ENCODE measurements at places on chromosomes 12 and 14.
A peak's percentile ranks its signal among the peaks of the same experiment; 100 is the strongest.

- no peak for DNase-seq
These were observed 17.3 kb downstream of the KLRK1 start for GRCh38 chr12:10372559-10372958.

- peak; percentile 84 for DNase-seq
These were observed 40.9 kb downstream of the CCDC85C start for GRCh38 chr14:99562856-99563748.

GRCh38 chr14:94074534-94074933, 6.5 kb downstream of the DDX24 start:
- DNase-seq, result no peak

- DNase-seq, result no peak
These were observed 6.8 kb upstream of the YLPM1 start for GRCh38 chr14:74756326-74756725.

DNA sequence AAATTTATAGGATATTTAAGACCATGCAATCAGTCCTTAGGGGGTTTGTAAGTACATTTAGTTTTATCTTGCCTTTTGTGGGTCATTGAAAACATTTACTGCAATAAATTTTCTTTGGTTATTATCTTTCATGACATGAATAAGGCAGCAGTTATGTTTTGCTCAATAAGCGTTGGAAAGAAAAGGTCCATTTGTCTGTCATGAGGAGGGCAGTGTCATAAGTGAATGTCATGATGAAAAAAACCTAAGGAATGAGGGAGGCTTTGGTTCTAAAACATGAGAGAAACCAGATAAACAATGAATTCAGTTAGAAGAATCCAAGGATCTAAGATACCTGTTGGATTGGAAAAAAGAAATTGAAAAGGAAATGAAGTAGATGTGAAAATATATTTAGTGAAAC, 209.4 kb downstream of the NAV3 start:
- no peak for DNase-seq

DNA sequence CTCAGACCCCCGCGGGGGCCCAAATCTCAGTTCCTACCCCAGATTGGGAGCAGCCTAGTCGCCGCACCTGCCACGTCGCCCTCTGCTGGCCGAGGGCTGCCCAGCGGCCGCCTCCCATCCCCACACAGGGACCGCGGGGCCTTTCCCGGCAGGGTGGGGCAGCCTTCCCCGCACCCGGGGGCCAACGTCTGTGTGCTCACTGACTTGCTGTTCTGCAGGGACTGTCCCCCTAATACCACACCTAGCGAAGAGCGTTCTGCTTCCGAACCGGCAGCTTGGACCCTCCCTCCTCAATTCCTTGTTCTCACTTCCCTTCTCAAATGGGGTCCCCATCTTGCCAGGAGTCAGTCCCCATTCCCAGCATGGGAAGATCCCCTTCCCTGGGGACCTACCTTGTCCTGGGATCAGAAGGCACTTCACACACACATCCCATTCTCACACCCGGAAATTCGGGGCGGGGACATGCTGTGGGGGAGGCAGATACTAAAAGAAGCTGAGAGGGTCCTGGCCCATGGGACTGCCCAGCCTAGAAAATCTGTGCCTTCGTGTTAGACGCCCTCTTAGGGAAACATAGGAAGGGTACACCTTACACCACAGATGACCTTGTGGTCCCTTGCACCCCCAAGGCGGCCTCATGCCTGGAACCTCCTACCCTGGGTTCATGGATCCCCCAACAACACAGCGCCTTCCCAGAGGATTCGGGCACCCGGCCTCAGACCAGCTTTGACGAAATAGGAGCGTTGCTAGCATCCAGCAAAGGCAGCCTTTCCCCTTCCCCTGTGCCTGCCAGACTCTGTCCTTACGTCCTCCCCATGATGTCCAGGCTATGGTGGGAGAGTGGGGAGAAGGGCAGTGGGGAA, 16.4 kb downstream of the ACVRL1 start:
- peak; percentile 83 for DNase-seq

- DNase-seq, result peak; percentile 65
These were observed at the start of gene ANKRD33 for GRCh38 chr12:51887476-51888315. Gene ANKRD33, plus strand, starts transcription at chr12:51888103. Its CDS starts 84 bp downstream, at chr12:51888187.

DNA sequence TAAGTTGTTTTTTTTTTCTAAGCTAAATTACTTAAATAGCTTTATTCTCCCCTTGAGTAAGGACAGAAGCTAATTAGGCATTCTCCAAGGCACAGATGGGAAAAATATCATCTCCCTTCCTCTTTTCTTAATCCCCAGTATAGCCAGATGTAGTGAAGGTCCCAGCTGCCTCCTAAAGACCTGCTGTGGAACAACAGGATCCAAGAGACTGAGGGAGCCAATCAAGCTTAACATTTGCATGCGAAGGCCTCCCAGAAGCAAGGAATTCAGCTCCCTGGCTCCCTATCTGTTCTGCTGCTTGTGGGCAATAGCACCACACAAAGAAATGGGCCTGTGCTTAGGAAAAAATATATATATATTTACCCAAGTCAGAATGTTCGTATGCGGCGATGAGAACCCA, 255.2 kb downstream of the SYT1 start:
- DNase-seq, result no peak

DNA sequence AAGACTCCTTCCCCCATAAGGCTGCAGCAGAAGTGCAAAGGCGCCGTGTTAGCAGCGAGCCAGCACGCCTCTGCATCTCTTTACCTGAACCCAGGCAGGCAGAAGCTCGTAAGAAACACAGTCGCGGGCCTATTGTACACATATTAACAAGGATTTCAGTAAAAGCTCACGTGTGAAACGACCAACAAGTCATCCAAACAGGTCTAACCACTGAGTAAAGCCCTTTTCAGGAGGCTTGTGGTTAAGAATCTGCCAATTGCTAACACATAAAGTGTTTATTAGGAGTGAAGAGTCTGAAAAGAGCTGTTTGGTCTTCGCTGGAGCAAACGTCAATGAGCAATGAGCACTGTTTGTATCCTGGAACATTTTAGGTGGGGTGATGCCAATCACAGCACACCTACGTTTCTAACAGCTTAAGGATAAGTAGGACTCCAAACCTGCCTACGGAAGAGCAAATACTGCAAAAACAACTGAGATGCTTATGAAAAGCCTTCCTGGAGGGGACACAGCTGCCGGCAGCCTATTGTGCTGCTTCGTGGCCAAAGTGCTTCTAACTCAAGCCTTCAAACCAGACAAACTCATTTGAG, 43.1 kb downstream of the PRKAB1 start:
- DNase-seq, result no peak

DNA sequence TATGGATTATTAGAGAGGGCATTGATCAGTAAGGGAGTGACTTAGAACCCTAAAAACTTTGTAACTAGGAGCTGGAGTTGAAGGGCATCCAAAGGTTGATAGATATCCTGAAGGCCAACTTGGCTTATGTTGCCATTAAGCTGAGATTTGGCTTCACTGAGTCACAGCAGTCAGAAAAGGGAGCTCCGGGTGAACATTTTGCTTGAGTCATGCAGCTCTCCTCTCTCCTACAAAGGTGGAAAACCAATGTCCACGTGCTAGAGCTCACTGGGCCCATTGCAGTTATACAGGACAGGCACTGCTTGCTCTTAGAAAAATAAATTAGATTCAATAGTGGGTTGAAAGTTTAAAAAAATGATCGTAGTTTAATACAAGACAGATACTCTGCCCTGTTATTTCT, 87.3 kb upstream of the LRIG3 start:
- no peak for DNase-seq

- no peak for DNase-seq
These were observed 182.8 kb downstream of the NUAK1 start for GRCh38 chr12:105955976-105956375.

DNA sequence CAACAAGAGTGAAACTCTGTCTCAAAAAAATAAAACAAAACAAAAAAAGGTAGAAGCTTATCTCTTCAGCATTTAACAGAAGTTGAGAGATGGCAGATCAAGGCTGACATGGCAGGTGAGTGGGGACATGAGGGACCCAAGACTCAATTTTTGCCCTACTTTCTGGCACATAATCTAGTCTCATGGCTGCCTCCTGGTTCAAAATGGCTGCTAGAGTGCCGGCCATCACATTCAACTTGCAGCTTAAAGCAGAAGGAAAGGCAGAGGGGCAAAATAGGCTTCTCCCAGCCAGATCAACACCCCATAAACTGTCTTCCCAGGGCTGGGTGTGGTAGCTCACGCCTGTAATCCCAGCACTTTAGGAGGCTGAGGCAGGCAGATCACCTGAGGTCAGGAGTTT, 784.9 kb downstream of the MED13L start:
- DNase-seq, result no peak

DNA sequence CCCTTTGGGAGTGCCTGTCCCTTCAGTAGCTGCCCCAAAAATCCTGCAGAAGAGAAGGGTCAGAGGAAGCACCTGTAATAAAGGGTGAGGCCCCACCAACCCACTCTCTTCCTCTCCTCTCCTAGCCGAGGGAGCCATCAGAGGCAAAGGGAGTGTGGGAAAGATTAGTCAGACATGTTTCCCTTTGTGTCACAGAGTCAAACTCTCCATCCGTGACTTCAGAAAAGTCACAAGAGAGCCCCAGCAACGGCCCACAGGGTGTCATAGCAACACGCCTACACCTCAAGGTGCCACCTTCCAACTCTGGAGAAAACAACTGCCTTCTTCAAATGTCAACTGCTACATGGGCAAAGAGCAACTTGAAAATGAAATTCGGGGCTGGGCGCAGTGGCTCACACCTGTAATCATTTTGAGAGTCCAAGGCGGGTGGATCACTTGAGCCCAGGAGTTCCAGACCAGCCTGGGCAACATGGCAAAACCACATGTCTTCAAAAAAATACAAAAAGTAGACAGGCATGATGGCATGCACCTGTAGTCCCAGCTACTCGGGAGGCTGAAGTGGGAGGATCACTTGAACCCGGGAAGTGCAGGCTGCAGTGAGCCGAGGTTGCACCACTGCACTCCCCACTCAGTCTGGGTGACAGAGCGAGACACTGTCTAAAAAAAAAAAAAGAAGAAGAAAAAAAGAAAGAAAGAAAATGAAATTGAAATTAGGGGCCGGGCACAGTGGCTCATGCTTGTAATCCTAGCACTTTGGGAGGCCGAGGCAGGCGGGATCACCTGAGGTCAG, 17.7 kb upstream of the CD27 start:
- no peak for DNase-seq

- DNase-seq, result peak; percentile 39
These were observed 297.1 kb downstream of the KSR2 start for GRCh38 chr12:117671734-117672133.

DNA sequence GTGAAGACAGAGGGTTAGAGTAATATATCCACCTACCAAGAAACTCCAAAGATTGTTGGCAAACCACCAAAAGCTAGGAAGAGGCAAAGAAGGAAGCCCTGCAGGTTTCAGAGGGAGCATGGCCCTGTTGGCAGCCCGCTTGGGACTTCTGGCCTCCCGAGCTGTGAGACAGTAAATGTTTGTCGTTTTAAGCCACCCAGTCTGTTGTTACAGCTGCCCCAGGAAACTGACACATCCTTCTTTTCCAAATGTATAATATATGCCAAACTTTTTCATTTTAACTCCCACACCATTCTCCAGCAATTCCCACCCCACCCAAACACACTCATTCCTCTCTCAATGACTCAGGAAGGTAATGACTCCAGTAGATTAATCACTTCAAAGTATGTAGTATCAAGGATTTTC, 74.0 kb downstream of the RPS29 start:
- peak; percentile 73 for DNase-seq
